ENCODE measurements at places on chromosomes 1 and 21.

- DNase-seq, result no peak
Observed at GRCh38 chr1:7535016-7535415, 236.1 kb upstream of the VAMP3 start.

- DNase-seq, result no peak
Observed at GRCh38 chr1:92314024-92314423, 15.2 kb downstream of the RPAP2 start.

- no peak for DNase-seq
Observed at GRCh38 chr1:222991908-222992307, 151.1 kb downstream of the TLR5 start.

DNA sequence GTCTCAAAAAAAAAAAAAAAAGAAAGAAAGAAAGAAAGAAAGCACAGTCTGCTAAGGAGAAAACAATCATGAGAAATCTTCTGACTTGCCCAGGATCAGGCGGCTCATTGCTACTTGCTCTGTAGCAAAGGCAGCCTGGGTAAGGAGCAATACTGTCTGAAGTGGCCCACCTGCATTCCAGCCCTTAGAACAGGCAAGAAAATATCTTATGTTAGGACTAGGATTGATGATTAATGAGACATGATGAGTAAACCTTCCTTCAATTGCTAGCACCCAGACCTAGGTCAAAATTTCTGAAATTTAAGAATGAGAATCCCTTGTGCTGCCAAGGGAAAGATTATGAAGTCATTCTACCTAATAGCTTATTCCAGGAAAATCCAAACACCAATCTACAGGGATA is 140.8 kb downstream of the DSCAM start:
- DNase-seq, result no peak

- no peak for DNase-seq
Observed at GRCh38 chr21:41364308-41364707, 2.5 kb downstream of the MX2 start.

DNA sequence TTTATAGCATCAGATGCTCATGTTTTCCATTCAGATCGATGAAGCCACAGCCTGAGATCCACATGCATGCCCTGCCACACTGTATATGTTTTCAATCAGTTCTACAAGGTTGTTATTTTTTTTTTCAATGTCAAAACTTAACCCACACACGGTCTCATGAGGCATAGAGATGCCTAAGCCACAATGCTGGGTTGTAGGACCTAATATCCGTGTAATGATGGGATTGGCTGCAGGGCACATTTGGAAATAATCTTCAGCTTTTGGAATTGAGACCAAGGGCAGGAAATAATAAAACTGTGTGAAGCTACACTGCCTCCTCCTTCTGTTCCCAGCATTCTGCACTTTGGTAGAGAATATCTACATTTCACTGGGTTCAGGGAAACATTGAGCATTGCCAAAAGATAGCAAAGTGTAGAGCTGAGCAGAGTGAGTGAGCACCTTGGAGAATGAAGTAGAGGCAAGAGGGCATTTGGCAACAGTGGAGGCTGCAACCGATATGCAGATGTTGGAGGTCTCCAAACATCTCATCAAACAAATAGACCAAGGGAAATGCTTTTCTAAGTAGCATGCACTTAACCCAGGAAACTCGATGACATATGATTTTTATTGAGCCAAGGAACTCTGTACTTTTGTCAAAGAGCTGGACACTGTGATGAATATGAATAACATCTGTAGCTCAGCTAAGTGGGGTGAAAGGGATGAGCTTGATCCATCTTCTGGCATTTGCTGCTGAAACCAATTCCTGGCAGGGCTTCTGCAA is 176.7 kb downstream of the LYPLAL1 start:
- no peak for DNase-seq

DNA sequence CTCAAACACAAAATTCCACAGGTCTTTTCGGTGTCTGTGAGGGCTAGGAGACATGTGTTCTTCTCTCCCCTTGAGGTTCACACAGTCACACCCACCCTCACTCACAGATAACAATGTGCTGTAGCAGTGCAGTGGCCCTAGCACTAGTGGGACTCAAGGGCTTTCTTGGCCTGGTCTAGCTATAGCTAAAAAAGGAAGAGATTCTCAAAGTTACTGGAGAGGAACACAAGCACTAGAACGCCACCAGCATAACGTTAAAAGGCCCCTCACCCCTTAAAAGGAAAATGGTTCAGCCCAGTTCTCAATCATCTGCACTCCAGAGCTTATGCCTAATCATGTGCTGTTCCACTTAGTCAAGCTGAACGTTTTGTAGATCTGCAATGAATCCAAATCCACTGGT is 39.5 kb downstream of the RGS8 start:
- DNase-seq, result no peak

DNA sequence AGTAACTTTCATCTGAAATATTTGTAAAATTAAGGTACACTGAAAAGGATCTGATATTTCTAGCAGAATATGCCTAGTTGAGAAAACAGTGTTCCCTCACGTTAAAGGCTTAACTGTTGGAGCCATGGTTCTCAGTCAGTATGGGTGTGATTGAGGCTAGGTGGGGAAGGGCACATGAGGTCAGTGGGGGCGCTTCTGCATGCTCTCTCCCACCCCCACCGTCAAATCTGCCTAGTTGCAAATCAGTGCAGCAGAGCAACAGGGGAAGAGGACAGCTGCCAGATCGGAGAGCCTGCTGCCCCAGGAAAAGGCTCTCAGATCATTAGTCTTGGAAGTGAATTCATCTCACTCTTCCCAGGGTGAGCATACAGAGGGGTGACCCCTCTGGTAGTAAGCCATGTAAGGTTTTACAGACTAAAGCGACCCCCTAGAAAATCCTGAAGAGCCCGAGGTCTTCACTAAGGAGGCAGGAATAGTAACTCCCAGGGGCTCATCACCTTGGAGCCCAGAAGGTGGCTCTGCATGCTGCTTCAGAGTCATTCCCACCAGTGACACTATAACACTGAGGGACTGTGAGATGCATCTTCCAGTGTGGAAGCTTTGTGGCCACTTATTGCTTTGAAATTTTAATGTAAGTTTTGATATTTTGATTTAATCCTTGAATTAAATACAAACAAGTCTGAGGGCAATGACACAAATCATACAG is 83.1 kb upstream of the BARHL2 start:
- no peak for DNase-seq

DNA sequence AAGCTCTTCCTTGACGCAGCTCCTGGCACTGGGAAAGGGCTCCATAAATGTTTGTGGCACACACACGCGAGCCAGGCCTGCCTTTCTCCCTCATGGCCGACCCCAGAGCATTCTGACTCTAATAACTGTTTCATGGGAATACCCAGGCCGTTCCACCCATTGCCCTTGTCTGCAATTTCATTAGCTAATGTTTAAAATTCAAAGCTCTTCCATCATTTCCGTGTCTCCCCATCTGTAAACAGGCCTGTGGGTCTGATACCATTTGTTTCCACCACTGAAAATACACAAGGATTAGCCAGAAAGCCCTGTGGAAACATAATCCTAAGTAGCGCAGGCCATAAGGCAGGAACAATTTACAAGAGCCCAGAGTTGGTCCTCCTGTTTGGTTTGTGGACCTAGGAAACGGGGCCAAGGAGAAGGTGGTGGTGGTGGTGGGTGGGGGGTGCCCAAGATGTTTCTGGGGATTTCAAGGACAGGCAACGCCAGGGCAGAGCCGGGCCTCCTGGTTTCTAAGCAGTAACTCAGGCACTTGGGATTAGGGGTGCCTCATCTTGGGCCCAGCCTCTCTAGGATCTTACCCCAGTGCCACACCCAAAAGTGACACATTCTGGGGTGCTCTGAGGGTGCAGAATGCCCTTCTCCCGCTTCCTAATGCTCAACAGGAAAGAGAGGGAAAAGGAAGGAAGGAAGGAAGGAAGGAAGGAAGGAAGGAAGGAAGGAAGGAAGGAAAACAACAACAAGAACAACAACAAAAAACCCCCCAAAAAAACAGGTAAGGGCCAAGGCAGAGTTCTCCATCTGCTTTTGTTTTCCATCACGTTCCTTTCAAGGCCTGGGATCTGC is 79.4 kb downstream of the SSBP3 start:
- DNase-seq, result no peak

- no peak for DNase-seq
Observed at GRCh38 chr1:36055706-36056105, 28.2 kb upstream of the TEKT2 start.

DNA sequence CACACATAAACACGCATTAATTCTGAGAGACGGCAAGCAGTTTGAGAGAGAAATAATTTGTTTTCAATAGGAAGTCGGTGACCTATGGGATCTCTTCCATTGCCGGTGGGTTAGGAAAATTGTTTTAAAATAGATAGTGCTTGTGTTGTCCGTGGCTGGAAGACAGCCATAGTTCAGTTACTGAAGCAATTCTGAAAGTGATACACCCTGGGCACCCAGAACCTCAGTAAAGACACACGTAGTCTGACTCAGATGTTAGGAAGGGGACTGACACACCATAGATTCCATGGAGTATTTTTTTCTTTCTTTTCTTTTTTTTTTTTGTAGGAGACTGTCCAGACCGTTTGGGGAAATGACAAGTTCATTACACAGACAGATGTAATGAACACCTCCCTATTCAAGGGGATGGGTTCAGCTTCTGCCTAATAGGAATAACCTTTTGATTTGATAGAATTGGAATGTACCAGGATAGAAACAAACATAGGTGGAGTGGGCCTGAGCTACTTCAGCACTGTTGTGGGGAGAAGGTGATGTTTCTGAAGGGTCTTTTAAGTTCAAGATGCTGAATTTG is 1.6 kb downstream of the C1orf21 start:
- DNase-seq, result no peak

- no peak for DNase-seq
Observed at GRCh38 chr1:5239911-5240310, 585.5 kb downstream of the AJAP1 start.

DNA sequence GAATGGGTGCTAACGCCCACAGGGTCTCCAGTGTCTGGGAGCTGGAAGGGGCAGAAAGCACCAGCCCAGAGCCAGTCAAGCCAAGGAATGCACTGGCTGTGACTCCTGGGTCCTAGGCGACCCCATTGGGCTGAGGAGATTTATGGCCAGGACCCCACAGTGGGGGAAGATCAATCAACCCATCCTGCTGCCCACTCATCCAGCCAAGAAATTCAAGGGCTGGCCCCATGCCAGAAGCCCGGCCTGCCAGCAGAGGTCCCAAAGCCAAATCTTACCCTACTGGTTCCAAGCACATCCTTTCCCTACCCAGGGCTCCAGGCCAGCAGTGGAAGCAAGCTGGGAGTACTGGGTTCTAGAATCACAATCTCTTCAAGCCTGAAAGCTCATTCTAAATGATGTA is 6.8 kb upstream of the PDZK1IP1 start:
- no peak for DNase-seq

GRCh38 chr1:107786203-107786845 is 178.7 kb downstream of the VAV3 start:
- no peak for DNase-seq

GRCh38 chr1:180909005-180909414 is 3.7 kb upstream of the KIAA1614 start:
- DNase-seq, result no peak

DNA sequence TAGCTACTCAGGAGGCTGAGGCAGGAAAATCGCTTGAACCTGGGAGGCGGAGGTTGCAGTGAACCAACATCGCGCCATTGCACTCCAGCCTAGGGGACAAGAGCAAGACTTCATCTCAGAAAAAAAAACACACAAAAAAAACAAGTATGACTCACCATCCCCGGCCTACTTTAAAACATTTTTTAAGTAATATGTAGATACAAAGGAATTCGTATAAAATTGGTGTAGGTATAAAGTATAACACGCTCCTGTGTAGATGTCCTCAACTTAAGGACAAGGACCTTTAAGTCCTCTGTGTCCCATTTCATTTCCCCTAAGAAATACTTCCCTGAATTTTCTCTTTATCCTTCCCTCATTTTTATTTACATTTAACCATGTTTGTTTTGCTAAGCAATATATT is 73.4 kb upstream of the PKN2 start:
- DNase-seq, result no peak

Data from stimulated activated CD4-positive, alpha-beta T cell treated with anti-CD3 and anti-CD28 coated beads, Interleukin-1b, Interleukin-23, amount 100 ng/mL, for 1 hour (primary cell).